ENCODE measurements at places on chromosomes 12 and 14. TPM values are rescaled to one million over a fixed set of nuclear protein-coding genes. Genes with fewer than 3 reads are reported as not detected.

PEX5 gene
- total RNA-seq: 22.4 TPM

DNA sequence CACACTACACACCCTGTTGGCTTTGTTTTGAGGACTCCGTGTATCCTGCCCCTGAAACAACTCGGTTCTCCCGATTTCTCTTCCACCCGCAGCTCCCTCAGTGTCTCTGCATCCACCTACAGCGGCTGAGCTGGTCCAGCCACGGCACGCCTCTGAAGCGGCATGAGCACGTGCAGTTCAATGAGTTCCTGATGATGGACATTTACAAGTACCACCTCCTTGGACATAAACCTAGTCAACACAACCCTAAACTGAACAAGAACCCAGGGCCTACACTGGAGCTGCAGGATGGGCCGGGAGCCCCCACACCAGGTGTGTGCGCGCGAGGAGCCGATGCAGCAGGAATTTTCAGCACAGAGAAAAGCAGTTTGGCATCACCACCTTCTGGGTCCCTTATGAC is 10.5 kb downstream of the ALKBH2 start:
- no peak for DNase-seq

- DNase-seq: peak; percentile 3
These were observed 47.2 kb downstream of the FOXG1 start for GRCh38 chr14:28813810-28814209.

- DNase-seq: peak; percentile 48
These were observed 66.1 kb downstream of the FUT8 start for GRCh38 chr14:65478596-65478995.

- DNase-seq: no peak
These were observed 20.1 kb downstream of the PACS2 start for GRCh38 chr14:105334383-105335230.

HOXC10 gene
- 1.5 TPM for total RNA-seq

KERA gene
- total RNA-seq: not detected

C12orf43 gene
- 17.8 TPM for total RNA-seq

NDRG2 gene
- total RNA-seq: not detected

- peak; percentile 31 for DNase-seq
These were observed 28.4 kb upstream of the MON2 start for GRCh38 chr12:62438098-62438692.

LIN7A gene
- total RNA-seq: 16.0 TPM

DNA sequence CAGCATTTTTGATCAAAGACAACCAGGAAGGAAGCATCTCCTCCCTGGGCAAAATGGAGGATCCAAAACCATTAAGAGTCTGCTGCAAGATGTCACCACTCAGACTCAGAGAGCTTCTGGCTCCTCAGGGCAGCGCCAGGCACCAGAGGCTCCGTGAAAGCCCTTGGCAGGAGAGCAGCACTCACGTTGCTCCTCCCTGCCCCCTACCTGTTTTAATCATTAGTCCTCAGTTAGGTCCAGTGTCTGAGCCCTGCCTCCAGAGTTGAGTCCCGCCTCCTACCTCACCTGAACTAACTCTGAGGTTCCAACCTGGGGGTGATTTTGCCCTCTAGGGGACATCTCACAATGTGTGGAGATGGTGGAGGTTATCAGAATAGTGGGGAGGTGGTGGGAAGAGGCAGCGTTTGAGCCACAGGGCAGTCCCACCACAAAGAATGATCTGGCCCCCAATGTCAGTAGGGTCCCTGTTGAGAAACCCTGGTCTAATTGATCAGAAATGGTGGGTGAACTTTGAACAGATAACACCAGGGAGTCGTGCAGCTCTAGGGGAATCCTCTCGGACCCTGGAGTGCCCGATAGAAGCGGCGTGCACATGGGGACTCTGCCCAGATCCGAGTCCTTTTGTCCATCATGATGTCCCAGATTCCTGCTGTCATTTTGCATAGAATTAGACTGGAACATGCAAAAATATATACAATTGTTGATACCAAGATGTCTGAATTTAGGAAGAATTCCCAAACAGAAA is 156.7 kb upstream of the DIO3 start:
- no peak for DNase-seq

TAS2R43 gene
- 0.26 TPM for total RNA-seq

GRCh38 chr12:104886418-104887401 is 71.4 kb downstream of the SLC41A2 start:
- peak; percentile 19 for DNase-seq

GRCh38 chr14:20302042-20302755 is 3.6 kb downstream of the TTC5 start:
- DNase-seq: peak; percentile 25

- DNase-seq: no peak
These were observed 155.6 kb downstream of the CAND1 start for GRCh38 chr12:67424784-67425183.

DNA sequence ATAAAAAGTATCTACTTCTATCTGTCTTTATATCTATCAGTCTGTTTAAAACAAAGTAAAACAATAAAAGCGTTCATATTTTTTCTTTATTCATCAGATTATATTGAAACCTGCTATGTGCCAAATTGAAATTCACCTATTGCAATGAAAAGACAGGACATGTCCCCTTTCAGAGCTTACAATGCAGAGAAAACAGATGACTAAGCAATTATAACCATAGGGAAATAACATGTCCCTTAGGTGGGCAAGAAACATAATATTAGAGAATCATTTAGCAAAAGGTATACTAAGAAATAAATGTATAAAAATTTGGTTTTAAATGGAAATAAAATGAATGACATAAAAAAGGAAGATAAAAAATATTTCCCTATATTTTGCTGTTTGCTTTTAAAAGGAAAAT is 1421.3 kb downstream of the FSCB start:
- DNase-seq: no peak

KRT77 gene
- total RNA-seq: not detected

- no peak for DNase-seq
These were observed 63.5 kb downstream of the PRMT8 start for GRCh38 chr12:3554371-3555115.

- no peak for DNase-seq
These were observed 7.6 kb downstream of the B4GALNT1 start for GRCh38 chr12:57625261-57626032.

LRTM2 gene
- total RNA-seq: not detected

- DNase-seq: peak; percentile 25
These were observed at the start of gene PITPNM2 for GRCh38 chr12:123150744-123151456. PITPNM2 (minus strand) TSS chr12:123151090; CDS start chr12:123034590, 116,500 bp downstream.

PLCZ1 gene
- not detected for total RNA-seq

- no peak for DNase-seq
These were observed 9.6 kb downstream of the MARS1 start for GRCh38 chr12:57497223-57498131.

DNA sequence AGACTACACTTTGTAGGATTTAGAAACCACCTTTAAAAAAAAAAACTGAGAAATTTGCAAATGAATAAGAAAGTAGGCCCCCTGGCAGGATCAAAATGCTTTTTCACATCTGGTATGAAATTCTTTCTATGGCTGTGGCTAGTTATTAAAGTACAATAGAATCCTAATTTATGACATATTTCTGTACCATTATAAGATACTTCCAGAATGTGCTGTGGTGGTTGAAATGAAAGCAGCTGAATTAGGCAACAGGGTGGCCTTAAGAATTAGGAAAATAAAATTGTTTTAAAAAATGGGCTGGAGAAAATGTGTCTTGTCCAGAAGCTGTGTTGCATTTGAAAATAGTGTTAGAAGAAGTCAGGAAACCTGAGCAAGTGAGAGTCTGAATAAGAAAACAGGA is 85.9 kb upstream of the PDE3A start:
- no peak for DNase-seq

GRCh38 chr12:56220611-56221231 is 1.0 kb downstream of the RNF41 start:
- DNase-seq: peak; percentile 39

DNA sequence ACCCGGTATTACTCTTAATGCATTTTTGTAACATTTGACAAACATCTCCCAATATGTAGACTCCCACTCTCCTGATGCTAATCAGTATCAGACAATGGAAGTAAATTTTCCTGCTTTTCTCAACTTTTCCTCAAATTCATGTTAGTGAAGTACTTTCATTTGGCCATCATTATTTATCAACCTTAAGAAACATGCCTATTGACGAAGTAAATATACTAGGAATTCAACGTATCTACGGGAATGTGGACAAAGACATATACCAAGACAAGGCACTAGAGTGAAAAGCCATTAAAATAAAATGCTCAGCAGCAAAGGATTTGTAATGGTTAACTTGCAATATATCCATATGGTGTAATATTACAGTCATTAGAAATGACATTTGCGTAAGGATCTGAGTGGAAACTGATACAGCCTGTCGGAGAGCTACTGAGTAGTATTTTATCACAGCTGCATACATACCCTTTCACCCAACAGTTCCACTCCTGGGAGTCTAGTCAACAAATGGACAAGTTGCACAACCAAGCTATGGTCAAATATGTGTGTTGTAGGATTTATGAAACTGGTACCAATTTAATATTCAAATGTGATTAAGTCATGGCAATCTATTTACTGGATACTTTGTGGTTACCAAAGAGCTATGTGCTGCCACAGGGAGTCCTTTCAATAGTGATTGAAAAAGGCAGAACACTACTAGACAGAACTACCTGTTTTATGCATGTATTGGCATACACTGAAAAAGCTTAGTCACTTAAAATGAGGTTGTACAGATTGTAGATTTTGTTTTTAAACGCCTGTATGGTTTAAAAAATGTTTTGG is 26.5 kb downstream of the NUDT4 start:
- DNase-seq: no peak

DNA sequence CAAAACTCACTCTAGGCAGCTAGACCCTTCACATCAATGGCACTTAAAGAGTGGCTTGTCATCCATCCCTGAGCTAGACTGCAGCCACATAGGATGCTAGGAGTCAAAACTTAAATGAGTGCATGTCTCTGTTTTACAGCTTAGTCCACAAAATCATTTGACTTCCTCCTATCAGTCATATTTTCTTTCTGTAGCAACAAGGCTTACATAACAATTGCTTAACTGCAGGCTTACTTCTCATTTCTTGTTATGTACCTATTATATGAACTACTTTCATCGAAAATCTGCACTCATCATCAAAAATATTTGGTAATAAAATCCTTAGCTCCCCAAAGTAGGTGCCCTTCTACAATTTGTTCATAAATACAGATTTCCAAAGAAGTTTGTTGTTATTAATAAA is 30.1 kb downstream of the CLEC1A start:
- DNase-seq: no peak

TPPP2 gene
- not detected for total RNA-seq

DNA sequence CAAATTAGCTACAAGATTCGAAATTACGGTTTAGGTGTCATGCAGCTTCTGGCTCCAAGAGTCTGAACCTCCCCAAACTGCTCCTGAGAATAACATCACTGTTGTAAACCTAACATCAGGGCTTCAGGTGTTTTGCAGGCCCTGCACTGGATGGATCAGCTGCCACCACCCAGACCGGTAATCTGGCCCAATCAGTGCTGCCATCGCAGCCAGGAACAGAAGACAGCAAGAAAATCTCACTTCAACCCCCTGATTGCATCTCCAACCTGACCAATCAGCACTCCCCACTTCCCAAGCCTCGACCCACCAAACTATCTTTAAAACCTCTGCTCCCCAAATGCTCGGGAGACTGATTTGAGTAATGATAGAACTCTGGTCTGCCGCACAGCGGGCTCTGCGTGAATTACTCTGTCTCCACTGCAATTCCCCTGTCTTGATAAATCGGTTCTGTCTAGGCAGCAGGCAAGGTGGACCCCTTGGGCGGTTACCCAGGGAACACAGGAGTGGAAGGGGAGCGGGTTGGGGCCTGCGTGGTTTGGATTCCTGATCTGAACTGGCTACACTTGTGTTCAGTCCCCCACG is 268.5 kb upstream of the SFSWAP start:
- DNase-seq: no peak

P2RX7 gene
- total RNA-seq: 0.21 TPM

JDP2 gene
- total RNA-seq: 48.0 TPM

DNA sequence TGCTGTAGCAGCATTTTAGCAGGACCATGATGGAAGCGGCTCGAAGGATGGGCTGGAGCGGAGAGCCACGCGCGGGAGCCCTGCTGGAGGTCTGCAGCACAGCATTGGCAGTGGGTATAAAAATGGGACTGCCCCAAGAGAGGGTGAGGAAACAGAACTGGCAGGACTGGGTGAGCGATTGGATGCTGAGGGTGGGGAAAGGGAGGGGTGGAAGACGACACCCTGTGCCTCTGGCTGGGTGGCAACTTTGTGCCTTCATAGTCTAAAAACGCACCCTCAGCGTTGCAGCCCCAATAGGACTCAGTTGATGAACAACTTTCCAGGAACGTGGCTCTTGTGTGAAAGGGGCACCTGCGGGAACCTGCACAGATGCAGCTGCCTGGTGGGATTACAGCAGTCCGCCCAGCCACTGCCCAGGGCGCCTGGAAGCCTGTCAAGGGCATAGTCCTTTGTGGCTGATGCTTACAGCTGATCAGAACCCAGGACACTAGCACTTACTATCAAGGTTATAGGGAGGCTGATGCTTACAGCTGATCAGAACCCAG is 73.0 kb downstream of the NINJ2 start:
- no peak for DNase-seq

TAS2R50 gene
- not detected for total RNA-seq

CLEC2A gene
- total RNA-seq: not detected

SERPINA3 gene
- total RNA-seq: not detected

DNA sequence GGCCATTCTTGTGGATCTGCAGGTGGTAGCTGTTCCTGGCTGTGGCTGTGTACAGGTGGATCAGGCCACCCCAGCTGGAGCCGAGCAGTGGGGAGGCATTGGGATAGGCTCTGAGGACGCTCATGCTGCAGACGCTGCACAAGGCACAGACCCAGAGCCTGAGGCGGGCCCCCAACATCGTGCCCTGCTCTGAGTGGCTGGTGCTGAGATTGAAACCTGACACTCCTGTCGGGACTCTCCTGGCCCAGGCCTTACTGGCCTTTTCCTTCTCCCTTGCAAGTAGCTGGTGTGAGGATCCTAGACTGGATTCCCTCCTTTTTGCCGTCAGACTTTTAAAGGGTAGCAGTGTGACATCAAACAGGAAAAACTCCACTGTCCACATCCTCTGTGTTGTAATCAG is at the start of gene FGF23:
FGF23 (minus strand) TSS at position 308 of the 400 bp plus-strand sequence; CDS start at position 178, 130 bp downstream.
- no peak for DNase-seq

- no peak for DNase-seq
These were observed 88.5 kb downstream of the MYRFL start for GRCh38 chr12:69913526-69913925.

GRCh38 chr12:62839869-62840660 is 94.9 kb downstream of the PPM1H start:
- no peak for DNase-seq

RFX4 gene
- not detected for total RNA-seq

DNA sequence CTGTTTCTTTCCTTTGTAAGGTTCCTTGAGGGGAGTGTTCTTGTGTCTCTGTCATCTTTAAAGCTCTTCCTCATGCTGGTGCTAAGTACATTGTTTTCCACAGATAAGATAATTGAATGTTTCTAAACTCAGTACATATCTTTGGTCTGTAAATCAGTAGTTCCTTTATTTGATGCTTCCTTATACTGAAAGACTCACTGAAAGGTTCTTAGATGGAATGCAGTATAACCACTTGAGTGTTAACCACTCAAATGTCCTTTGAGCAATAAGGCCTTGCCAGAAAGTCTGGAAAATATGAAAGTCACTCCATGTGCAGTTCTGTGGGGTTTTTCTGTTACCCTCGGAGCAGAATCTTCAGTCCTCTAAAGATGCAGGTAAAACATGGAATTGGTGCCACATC is 23.0 kb upstream of the RNU6-8 start:
- no peak for DNase-seq

FGD4 gene
- total RNA-seq: 3.0 TPM

M6PR gene
- 152 TPM for total RNA-seq
